SK-N-SH (cell line): ENCODE measurements at places on chromosomes 12 and 14.

- no peak for DNase-seq
Observed at GRCh38 chr12:22016982-22017381, 29.0 kb upstream of the CMAS start.

DNA sequence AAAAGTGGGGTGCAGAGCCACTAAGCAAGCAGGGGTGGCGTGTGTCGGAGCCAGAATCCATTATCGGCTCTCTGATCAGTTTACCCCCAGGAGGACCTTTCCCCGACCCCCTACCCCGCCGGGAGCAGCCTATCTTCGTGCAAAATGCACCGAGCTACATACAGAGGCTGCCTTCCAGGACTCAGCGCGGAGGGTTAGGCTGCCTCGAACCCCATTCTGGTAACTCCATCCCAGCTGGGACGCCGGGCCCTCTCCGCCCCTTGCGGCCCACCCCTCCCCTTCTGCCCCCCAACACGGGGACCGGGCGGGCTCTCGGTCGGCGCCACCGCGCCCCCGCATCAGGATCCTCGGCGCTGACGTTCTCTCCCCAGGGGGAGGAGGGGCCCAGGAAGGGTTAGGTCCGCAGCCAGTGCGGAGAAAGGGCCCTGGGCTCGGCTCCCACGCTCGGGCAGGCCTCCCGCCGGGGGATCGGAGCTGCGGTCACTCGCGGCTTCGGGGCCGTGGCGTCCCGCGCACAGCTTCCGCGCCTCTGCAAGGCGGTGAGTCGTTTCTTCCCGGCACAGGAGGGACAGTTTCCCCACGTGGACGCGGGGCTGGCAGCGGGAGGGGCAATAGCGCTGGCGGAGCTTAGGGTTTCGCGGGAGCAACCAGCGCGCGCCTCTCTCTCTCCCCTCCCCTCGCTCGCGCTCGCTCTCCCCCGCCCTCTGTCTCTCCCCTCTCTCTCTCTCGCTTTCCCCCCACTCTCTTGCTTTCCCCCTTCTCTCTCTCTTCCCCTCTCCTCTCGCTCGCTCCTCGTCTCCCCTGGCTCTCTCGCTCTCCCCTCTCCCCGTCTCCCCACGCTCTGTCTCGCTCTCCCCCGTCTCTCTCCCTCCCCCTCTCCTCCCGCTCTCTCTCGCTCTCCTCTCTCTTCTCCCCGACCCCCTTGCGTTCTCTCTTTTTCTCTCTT, 12.5 kb upstream of the MAP3K9 start:
- peak; percentile 87 for DNase-seq

GRCh38 chr14:25006961-25007795, 42.8 kb downstream of the STXBP6 start:
- no peak for DNase-seq

GRCh38 chr12:27515671-27516070, 8.3 kb upstream of the PPFIBP1 start:
- DNase-seq = no peak

GRCh38 chr12:21907948-21908837, 33.0 kb downstream of the ABCC9 start:
- no peak for DNase-seq

DNA sequence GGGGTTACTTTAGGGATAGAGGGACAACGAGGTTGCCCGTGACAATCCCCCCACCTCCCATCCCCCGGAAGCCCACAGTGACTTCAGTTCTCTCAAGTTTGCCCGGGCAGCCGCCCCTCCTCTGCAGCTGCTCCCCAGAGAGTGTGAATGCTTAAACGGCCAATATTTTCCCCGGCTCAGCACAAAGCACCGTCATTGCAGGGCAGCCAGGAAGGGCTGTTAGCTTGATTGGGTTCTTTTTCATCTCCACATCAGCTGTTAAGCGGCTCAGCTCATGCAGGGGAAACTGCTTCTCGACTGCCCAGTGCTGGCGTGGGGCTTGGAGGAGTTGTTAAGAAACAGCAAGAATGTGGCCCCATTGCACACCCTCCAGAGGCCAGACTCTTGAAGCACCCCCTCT, 120.5 kb upstream of the NCOR2 start:
- DNase-seq = no peak

GRCh38 chr14:104326848-104327247, 188.5 kb downstream of the KIF26A start:
- no peak for DNase-seq

DNA sequence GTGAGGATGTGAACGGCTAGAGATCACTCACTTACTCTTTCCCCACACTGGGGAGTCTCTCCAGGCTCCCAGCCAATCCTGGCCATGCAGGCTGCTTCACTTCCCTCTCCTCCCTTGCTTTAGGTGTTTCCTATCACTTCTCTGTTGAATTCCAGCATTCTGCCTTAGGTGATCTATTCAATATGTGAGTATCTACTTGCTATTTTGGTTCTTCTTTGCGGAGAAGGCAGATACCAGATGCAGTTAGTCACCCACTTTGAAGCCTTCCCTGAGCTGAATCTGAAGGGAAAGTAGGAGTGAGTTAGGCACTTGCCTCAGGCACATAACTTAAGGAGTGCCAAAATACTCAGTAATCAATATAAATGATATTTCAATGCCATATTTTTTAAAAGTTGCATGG, 36.0 kb upstream of the FAR2 start:
- no peak for DNase-seq

DNA sequence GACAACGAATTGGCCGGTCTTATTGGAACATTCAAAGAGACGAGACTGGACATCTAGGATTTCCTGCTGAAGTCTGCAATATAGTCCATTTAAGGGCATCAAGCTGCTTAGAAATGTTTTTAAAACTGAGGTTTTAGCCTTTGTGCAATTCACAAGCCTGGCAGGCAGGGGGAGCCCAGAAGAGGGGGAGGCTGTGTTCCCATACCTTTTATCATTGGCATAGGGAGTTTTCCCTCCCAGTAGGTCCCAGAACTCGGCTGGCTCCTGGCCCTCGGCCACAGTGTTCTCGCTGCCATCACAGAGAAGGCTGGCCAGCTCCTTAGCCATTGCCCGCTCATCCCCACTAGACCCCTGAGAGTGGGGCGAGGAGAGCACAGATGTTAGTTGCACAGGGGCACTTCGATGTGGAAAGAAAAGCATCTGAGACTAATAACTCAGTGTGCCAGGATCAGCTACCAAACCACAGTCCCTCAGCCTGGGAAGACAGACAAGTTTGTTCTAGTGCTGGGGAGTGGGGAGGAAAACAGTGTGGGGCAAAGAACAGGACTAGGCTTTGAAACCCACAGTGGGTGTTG, 15.1 kb downstream of the AVIL start:
- peak; percentile 68 for DNase-seq

DNA sequence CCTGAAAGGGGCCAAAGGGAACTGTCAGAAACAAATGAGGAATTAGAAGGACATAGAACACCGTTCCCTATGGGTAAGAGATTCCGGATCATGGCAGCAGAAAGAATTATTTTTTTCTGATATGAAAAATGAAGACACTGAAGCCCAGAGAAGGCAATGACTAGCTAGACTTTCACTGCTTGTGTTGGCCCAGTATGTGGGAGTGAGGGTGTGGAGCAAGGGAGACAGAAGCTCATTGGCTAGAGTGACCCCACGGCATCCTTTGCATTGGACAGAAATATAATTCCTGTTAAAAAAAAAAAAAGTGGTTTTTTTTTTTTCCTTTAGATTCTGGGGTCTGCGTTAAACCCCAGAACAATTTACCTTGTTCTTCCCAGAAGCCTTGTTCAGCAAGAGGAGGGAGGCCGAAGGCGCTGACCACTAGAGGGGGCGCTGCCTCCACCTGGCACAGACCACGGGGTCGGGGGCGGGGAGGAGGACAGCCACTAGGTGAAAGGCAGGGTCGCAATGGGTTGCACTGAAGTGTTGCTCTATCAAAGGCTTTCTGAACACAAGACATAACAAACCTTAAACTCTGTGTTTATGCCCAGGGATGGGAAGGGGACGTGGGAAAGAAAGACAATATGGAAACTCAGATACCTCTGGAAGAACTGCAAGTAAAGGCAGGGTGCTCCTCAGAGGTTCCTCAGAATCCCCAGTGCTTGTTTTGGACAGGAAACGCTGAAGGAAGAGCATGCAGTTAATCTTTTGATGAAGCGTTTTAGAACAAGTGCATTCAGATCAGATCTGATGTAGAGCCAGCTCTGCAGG, 156.8 kb downstream of the KCNA5 start:
- DNase-seq = peak; percentile 64

DNA sequence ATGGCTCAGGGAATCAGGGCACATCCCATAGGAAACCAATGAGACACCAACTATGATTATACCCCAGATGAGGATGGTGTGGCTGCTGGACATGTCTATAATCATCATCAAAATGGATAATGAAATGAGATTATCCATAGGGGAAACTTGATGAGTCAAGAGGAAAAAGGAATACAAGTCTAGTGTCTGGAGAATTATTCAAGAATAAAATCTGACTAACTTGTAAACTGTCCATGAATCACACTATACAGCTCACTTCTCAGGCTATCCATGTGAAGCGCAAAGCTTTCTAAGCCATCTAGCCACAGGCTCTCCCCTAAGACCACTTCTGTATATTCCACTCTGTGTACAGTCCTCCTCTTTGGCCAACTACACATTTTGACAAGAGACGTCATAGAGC, 52.5 kb downstream of the DUSP16 start:
- DNase-seq = no peak

GRCh38 chr14:59208224-59208814, 19.9 kb downstream of the DAAM1 start:
- DNase-seq = no peak

DNA sequence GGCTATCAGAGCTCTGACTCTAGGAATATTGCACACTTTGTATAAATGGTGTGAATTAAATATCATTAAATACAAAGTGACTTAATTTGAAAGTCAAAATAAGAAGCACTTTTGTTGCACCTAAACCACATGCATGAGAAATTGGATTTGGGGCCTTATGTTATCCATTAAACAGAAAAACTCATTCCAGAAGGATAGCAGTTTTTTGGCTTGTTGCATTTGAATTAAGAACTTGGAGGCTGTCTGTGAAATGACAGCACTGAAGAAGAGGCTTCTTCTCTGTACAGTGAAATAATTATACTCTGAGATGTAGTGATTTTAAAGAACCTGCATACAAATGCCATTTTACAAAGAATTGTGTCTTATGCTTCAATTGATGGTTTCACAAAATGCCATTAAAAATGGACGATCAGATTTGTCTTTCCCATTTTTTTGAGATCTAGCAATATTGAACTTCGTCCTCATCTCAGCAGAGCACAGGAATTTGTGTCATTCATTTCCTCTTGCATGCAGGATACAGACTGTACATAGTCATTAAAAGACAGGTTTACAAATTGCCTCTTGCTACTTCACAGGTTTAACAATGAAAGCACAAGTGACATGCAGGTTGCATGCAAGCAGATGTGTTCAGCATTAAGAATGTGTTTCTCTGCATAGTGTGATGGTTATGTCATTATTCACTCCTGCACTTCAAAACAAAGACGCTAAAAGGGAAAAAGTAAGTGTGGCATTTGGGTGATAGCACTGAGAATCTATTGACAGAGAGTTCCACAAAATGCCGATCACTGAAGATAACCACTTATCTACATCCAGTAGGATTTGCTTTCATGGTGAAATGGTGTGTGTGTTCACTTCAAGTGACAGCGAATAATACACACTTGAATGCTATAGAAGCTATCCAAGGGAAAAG, 35.9 kb upstream of the PYGL start:
- no peak for DNase-seq

DNA sequence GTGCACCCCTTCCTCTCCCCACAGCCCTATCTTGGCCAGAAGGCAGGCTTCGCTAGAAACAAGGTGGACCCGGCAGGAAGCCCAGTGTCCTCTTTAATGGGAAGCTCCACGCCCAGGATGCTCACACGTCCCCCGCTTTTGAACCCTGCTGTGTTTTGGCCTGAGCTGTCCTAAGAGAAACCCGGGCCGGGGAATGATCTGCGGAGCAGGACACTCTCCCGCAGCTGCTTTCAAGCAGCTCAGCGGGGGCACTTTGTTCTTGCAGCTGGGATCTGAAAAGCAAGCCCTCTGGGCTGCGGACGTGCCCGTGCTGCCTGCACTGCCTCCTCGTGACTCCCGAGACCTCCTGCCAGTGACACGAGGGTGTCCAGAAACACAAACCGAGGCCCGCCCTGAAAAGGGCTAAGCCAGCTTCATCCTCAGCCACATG, 30.0 kb downstream of the SCARB1 start:
- peak; percentile 51 for DNase-seq

- DNase-seq = no peak
Observed at GRCh38 chr12:29147731-29148595, 1.1 kb upstream of the FAR2 start.

- peak; percentile 30 for DNase-seq
Observed at GRCh38 chr12:79424109-79424721, 266.5 kb downstream of the PAWR start.

- DNase-seq = no peak
Observed at GRCh38 chr12:94555687-94556086, 94.7 kb downstream of the TMCC3 start.

DNA sequence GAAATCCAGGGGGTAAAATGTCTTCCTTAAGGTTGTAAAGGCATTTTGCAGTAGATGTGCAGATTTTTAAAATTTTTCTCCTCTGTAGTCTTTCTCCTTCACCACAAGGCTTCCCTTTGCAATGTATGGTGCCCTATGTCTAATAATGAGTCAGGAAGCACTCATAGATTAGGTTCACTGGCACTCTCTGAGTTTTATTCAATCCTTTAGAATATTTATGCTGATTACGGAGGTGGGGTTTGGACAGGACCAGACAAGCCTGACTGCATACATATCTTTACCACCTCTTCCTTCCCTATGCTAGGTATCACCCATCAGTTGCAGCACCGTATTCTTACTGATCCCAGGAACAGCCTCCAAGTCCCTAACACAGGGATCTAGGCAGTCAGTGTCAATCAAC, 99.5 kb downstream of the NEDD1 start:
- DNase-seq = no peak

- DNase-seq = no peak
Observed at GRCh38 chr14:75260025-75260763, 18.4 kb upstream of the FOS start.

GRCh38 chr14:61644834-61645233, 50.5 kb upstream of the HIF1A start:
- DNase-seq = peak; percentile 62

GRCh38 chr12:52984136-52984535, 22.1 kb upstream of the EIF4B start:
- no peak for DNase-seq

- no peak for DNase-seq
Observed at GRCh38 chr14:59754256-59754655, 116.3 kb downstream of the RTN1 start.

- DNase-seq = no peak
Observed at GRCh38 chr12:89960011-89960507, 251.4 kb upstream of the ATP2B1 start.
